ENCODE measurements at places on chromosomes 5 and 9.

GRCh38 chr5:158886086-158886485 lies 213.6 kb downstream of the EBF1 start:
- no peak for DNase-seq

DNA sequence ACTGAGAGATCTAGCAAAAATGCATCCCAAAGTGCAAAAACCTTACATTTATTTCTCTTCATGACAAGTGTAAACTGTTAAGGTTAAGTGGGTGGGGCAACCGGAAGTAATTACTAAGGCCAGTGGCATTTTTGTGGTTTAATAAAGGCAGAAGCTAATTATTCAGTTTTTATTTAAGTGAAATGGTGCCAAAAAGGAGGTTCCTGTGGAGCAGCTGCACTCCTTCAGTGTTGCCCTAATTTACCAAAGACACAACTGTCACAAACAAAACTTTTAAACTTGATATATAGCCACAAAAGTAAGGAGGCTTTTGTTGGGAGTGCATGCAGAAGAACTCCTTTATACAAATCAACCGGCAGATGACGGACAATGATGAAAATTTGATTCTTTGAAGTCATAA lies 81.6 kb downstream of the NDUFS4 start:
- no peak for DNase-seq

GRCh38 chr5:122959740-122960445 lies 76.6 kb downstream of the PPIC start:
- no peak for DNase-seq

- DNase-seq, result peak; percentile 58
Measured at GRCh38 chr9:126781186-126782052, 23.4 kb upstream of the ZBTB43 start.

DNA sequence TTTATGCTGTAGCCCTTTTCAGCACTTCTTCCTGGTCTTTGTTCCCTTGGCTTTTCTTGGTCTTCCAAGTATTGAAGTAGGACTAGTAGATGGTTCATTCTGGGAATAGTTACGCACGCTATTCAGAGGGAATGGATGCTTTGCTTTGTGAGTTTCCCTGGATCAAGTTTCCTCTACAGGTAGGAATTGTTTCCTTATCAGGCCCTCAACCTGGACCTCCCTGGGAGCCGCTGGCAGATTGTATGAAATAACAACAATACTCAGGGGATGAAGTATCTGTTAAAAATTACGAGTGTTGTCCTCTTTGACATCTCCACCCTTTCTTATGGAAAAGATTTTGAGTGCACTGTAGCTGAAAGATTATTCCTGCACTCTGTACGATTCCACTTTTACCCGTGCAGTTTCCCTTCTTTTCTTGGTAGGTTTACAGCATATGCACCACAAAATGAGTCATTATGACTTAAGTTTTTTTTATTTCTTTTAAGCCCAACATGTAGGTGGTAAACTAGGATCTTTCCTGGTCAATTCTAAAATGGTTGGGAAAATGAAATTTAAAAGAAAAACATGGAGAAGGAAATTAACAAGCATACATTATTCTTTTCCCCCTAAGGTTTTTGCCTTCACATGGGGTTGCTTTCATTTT lies 57.9 kb downstream of the ARHGAP26 start:
- DNase-seq, result no peak

- DNase-seq, result no peak
Measured at GRCh38 chr5:94793113-94793815, 174.8 kb downstream of the SLF1 start.

DNA sequence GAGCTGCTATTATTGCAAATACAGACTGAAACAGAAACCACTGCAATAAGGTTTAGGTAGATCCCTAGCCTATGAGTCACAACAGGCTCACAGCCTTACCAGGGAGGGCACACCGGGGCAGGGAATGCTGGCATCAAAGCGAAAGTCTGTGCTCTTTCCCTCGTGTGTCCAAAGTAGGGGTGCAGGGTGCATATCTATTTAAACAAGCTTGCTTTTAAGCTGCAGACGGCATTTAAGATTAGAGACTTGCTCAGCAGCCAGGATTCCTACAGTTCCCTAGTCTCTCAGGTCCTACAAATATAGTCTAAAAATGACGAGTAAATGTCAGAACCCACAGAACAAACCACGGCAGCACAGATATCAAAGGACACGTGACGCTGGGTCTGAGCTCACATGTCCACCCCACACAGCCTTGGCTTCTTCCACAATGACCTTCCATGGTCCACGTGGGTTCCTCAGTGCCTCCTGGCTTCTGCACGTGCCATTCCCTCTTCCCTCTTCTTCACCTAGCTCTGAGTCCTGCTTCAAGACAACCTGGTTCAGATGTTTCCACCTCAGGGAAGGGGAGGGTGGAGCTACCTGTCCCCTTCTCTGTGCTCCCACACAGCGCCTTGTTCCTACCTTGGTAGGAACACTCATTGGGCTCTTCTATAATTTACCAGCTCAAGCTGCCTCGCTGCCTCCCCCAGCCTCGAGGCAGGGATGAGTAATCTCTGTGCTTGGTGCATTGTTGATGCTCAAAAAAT lies 193.2 kb downstream of the MAPKAP1 start:
- no peak for DNase-seq

All from hematopoietic multipotent progenitor cell treated with erythropoietin and hydrocortisone succinate and interleukin-3 and kit ligand, for 17 days (in vitro differentiated cells).